Heart left ventricle (tissue), 16 donors: ENCODE measurements at places on chromosomes 12 and 14. TPM values are rescaled to one million over a fixed set of nuclear protein-coding genes. Genes with fewer than 3 reads are reported as not detected.

CEBPE gene
- polyA plus RNA-seq: not detected

TAS2R9 gene
- not detected for polyA plus RNA-seq

SAMD15 gene
- polyA plus RNA-seq: 0.08 TPM

GLI1 gene
- polyA plus RNA-seq: 0.97 TPM

TAS2R8 gene
- polyA plus RNA-seq: not detected

ATF7IP gene
- 9.5 TPM for polyA plus RNA-seq

BATF gene
- polyA plus RNA-seq: 1.3 TPM

KRAS gene
- polyA plus RNA-seq: 3.1 TPM

SMCO3 gene
- polyA plus RNA-seq: 0.57 TPM

DNA sequence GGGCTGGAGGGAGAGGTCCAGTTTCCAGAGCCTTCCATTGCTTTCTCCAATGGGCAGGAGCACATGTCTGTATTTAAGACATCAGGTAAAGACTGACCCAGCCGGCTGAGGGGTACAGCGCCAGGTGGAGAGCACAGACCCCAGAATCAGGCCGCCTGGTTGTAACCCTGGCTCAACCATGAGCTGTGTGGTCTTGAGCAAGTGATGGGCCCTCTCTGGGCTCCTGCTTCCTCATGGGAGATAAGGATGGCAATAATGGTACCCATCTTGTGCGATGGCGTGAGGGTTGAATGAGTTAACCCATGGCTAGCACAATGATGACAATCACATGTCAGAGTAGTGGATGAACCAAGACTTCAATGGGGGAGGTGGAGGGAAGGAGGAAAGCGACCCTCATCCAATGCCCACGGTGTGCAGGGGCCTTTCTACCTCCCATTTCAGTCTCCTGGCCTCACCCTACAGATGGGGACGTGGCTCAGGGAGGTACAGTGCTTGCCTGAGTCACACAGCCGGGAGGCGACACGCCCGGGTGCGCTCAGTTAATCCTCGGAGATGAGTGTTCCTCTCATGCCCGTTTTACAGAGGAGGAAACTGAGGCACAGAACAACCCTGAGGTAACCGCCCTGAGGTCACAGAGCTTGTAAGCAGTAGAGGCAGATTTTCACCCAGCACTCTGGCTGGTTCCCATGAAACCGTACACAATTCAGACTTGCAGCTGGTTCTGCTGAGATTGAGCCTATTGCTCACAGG, 163.9 kb downstream of the RBM19 start:
- H3K27ac ChIP-seq: no peak overlapping the region
- no peaks in the 10 kb centered on the region for H3K36me3 ChIP-seq
- DNase-seq: no peak
- no peaks in the 10 kb centered on the region for H3K4me1 ChIP-seq

DNA sequence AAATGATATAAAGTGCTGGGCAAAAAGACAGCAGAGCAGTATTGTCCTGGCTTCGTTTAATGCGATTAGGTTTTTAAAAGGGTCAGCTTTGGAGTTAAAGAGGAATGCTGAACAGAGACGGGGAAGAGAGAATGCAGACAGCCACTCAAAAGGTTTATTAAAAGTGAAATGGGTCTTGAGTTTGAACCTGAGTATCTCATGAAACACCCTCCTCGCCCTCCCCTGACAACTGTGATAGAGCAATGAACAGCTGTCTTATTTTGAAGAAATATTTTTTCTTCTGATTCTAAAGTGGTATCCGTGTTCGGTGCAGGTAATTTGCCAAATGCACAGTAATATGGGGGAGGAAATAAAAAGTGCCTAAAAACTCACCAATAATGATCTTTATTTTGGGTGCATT, 73.6 kb downstream of the RBM19 start:
- no peak overlapping the region for H3K27ac ChIP-seq
- H3K27me3 ChIP-seq: no peaks in the 10 kb centered on the region
- H3K4me1 ChIP-seq: no peaks in the 10 kb centered on the region

GRCh38 chr12:115017346-115017745, 333.4 kb upstream of the TBX3 start:
- H3K36me3 ChIP-seq: no peaks in the 10 kb centered on the region
- no peak overlapping the region for H3K4me3 ChIP-seq
- peaks cover 11% of the 10 kb centered on the region for H3K4me1 ChIP-seq

DNA sequence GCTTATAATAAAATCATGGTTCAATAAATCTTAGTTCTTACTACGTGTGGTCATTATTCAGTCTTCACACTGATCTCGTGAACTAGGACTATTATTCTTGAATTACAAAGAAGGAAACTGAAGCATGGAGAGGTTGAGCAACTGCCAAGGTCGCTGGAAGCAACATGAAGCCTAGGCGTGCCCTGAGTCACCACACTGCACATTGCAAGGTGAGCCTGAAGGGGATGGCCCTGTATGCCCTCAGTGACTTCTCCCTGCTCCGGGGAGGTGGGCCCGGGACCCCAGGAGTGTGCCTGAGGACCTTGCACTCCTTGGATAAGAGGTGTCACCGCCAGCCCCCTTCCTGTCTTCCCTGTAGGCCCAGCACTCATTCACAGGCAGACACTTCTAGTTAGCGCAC, 161.6 kb downstream of the CACNA1C start:
- no peaks in the 10 kb centered on the region for H3K27me3 ChIP-seq
- peaks cover 55% of the 10 kb centered on the region for H3K4me1 ChIP-seq
- H3K36me3 ChIP-seq: no peaks in the 10 kb centered on the region
- H3K27ac ChIP-seq: peak overlapping the region; percentile 73
- DNase-seq: no peak

GRCh38 chr14:78405079-78405856, 235.1 kb downstream of the NRXN3 start:
- no peak overlapping the region for H3K4me3 ChIP-seq
- H3K4me1 ChIP-seq: no peaks in the 10 kb centered on the region
- no peak overlapping the region for H3K27ac ChIP-seq
- H3K36me3 ChIP-seq: no peaks in the 10 kb centered on the region

GRCh38 chr12:70744178-70744577, 106.9 kb upstream of the PTPRB start:
- H3K36me3 ChIP-seq: no peaks in the 10 kb centered on the region
- no peak overlapping the region for H3K27ac ChIP-seq
- no peaks in the 10 kb centered on the region for H3K4me1 ChIP-seq
- no peak for DNase-seq

GRCh38 chr14:72904840-72905561, 11.1 kb upstream of the DPF3 start:
- no peak overlapping the region for H3K27ac ChIP-seq
- no peaks in the 10 kb centered on the region for H3K27me3 ChIP-seq
- no peak for DNase-seq
- no peaks in the 10 kb centered on the region for H3K36me3 ChIP-seq
- peaks cover 27% of the 10 kb centered on the region for H3K4me1 ChIP-seq

DNA sequence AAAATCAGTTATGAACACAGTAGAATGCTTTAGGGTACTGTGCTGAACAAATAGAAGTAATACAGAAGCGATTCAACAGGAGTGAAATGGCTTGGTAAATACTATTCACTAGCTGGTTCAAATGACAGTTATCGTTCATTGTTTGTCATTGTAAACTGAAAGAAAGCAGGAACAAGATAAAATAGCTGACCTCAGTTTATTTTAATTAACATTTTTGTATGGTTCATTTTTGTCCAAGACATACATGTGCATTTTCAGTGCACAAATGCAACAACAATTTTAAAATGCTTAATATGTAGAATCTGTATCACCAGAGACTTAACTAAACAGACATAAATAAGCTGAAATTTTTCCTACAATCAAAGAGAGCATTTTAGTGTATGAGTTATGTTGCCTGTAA, 49.9 kb downstream of the ALX1 start:
- H3K27ac ChIP-seq: no peak overlapping the region
- no peaks in the 10 kb centered on the region for H3K36me3 ChIP-seq
- DNase-seq: no peak
- H3K4me3 ChIP-seq: no peak overlapping the region

DNA sequence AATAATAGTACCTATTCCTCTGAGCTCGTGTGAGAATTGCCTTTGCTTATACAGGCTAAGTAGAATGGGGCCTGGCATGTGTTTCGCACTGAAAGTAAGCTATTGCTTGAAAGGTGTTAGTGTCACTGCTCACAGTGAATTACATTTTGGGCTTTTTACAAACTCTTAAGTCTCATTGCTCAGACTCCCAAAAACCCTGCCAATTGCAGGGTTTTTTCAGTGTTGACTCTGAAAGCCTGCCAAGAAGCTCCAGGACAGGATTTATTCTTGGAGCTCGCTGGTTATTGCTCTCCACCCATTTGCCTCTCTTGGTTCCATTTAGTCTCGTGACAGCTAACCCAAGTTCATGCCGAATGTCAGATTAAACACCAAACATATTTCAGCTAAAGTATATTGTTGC, 39.8 kb downstream of the NOPCHAP1 start:
- H3K4me1 ChIP-seq: peaks cover 3% of the 10 kb centered on the region
- H3K4me3 ChIP-seq: no peak overlapping the region
- DNase-seq: peak; percentile 46
- peak overlapping the region; percentile 18 for H3K27ac ChIP-seq
- no peaks in the 10 kb centered on the region for H3K27me3 ChIP-seq

GRCh38 chr12:97211416-97211930, 251.1 kb upstream of the RMST start:
- no peak for DNase-seq
- no peaks in the 10 kb centered on the region for H3K27me3 ChIP-seq

DNA sequence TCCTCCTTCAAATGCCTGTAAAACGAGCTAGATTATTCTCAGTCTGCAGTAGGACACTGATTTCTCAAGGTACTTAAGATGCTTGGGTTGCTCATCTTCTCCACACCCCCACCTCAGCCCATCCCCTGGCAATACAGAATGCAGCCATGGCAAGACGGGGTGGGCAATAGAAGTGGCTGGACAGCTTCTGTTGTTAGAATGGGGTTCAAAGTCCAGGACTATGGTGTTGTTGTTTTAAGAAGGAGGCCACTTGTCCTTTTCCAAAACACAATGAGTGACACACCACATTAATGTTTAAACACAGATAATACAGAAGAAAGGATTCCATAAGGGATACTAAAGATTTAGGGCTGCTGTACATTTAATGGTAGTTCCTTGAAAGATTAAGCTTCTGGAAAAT, 188.9 kb upstream of the BCL2L14 start:
- H3K4me3 ChIP-seq: no peak overlapping the region
- no peaks in the 10 kb centered on the region for H3K27me3 ChIP-seq
- no peaks in the 10 kb centered on the region for H3K36me3 ChIP-seq
- no peak overlapping the region for H3K27ac ChIP-seq

- H3K27me3 ChIP-seq: no peaks in the 10 kb centered on the region
- no peak overlapping the region for H3K4me3 ChIP-seq
- H3K4me1 ChIP-seq: no peaks in the 10 kb centered on the region
- H3K36me3 ChIP-seq: no peaks in the 10 kb centered on the region
- no peak overlapping the region for H3K27ac ChIP-seq
- DNase-seq: no peak
Measured at GRCh38 chr12:24175284-24175683, 225.8 kb upstream of the SOX5 start.

DNA sequence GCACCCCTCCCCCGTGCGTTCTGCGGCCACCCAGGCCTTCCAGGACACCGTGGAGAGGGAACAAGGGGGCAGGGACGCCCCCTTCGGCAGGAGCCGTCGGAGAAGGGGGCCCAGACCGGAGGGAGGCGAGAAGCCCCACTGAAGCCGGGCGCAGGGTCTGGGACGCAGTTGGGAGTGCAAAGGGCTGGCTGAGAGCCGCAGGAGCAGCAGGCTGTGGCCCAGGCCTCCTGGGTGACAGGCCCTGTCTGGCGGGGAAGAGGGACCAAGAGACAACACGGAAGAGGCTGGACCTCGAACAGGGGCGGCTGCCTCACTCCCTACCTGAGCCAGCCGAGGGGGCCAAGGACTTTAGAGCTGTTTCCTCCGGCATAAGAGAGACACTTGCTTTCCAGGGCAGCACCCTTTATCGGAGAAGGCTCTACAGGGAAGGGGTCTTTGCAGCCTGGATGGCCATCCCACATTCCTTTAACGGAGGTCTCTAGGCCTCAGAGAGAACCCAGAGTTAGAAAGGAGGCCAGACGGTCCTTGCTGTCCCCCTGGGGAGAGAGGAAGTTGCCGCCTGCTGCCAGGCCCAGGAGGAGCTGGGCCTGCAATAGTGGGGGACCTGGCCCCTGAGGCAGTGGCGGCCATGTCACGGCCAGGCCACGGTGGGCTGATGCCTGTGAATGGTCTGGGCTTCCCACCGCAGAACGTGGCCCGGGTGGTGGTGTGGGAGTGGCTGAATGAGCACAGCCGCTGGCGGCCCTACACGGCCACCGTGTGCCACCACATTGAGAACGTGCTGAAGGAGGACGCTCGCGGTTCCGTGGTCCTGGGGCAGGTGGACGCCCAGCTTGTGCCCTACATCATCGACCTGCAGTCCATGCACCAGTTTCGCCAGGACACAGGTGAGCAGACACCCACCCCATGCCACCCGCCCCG, 1.3 kb downstream of the DTX1 start:
- H3K36me3 ChIP-seq: no peaks in the 10 kb centered on the region
- no peak overlapping the region for H3K27ac ChIP-seq
- H3K27me3 ChIP-seq: peaks cover 15% of the 10 kb centered on the region
- no peak for DNase-seq

DNA sequence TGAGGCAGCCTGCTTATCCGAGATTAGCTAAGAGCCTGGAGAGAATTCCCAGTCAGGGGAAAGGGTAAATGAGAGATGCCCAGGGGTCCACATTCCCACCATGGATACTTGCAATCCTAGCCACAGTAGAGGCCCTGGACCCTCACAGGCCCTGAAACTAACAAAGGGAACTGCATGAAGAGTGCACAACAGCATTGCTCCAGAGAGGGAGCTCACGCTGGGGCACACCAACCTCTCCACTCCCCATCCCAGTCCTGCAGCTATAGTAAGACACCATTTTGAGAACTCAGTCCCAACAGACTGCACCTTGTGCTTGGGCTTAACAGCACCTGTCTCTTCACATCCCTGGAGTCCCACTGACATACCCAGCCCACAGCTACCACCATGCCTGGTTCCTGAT, 30.5 kb downstream of the CEP83 start:
- no peaks in the 10 kb centered on the region for H3K27me3 ChIP-seq
- peaks cover 20% of the 10 kb centered on the region for H3K4me1 ChIP-seq
- H3K4me3 ChIP-seq: no peak overlapping the region
- no peak for DNase-seq
- H3K36me3 ChIP-seq: no peaks in the 10 kb centered on the region

DNA sequence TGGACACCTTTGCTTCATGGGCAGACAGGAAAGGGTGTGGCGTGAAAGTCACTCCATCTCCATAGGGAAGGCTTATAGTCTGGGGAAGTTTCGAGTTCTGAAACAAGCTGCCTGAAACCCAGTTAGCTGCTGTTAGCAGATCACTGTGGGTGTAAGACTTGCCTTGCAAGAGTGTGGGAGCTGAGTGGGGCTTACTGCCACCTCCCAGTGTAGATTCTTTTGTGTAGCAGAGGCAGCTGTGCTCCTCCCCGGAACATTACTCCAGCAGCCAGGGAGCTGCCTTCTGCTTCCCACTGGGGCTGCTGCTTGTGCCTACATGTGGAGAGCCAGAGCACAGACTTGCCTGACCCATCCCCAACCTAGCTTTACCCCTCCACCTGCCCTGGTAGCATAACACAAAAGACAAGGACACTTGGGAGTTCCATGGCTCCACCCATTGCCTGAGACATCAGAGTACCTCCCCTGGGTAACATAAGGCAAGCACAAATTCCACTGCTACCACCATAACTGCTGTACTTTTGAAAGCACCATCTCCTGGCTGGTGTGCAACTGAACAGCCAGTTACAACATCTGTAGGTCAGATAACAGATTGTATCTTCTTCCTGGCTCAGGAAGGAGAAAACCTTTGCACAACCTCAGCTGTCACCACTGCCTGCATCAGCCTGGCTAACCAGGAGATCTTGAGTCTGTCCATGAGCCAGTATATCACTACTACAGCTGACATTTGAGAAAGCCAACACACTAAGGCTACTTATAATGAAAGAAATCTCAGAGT, 69.5 kb downstream of the ADAMTS20 start:
- H3K27me3 ChIP-seq: no peaks in the 10 kb centered on the region
- no peak overlapping the region for H3K27ac ChIP-seq
- no peaks in the 10 kb centered on the region for H3K36me3 ChIP-seq
- no peaks in the 10 kb centered on the region for H3K4me1 ChIP-seq
- no peak overlapping the region for H3K4me3 ChIP-seq
- DNase-seq: no peak
